ENCODE measurements at places on chromosomes 1 and 21.

GRCh38 chr1:1352786-1353388 is 3.7 kb upstream of the DVL1 start:
- no peak for DNase-seq

- DNase-seq: no peak
Observed at GRCh38 chr1:20278692-20279130, 12.0 kb upstream of the VWA5B1 start.

DNA sequence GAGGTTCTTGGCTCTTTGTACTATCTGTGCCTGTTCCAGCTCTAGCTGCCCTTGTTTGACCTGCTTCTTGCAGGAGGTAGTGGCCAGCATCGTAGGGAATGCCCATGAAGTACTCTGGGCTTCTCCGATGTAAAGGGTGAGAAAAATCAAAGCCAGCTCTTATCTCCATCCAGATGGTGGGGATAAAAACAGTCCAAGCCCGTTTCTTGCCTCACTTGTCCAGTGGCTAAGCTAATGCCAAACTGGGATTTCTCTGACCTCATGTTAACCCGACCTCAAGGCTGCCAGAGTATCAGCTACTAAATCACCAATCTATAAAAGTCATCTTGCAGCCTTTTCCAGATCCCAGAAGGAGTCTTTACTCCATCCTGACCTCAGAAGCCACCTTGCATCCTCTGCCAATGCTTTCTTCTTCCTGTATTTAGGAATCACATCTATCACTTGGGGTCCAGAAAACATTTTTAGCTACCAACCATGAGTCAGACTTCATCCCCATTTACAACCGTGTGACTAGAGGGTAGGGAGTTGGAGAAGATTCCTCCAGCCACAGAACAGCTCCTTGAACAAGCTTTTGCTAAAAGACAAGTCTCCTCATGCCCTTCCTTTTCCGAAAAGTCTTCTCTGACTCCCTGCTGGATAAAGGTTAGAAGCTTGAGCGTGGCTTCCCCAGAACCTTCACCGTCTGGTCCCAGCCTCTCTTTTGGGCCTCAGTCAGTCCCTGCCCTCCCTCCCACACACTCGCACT is 35.9 kb downstream of the KCNC4 start:
- DNase-seq: no peak

DNA sequence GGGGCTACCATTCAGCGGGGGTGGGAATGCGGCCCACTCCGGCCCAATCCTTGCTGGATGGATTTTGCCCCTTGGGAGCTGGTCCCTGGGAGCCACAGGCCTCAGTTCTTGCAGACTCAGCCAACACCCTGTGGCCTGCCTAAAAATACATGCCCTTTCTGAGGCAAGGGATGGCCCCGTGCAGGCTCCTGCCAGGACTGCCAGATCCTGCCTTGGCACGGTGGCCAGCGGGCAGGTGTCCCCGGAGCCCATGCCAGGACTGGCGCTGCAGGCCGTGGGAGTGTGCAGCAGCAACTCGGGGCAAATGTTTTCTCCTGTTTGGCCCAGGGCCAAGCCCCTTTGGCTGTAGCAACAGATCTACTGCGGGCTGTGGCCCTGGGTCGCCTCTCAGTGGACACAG is 1.6 kb upstream of the PANK4 start:
- no peak for DNase-seq

- DNase-seq: no peak
Observed at GRCh38 chr1:210089855-210090254, 142.7 kb upstream of the SERTAD4 start.

DNA sequence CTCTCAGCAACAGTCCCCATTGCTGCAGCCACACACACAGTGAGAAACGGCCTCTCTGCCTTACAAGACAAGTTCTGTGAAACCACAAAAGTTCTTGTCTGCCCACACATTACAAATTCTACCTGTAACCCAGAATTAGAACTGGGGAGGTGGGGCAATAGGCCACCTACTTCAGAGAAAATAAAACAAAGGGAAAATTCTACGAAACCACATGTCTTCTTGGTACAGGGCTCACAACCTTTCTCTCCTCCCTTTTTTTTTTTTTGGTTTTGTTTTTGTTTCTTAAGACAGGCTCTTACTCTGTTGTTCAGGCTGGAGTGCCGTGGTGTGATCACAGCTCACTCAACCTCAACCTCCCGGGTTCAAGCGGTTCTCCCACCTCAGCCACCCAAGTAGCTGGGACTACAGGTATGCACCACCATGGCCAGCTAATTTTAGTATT is 30.2 kb downstream of the LPAR3 start:
- peak; percentile 28 for DNase-seq

All from stimulated activated CD8-positive, alpha-beta memory T cell treated with anti-CD3 and anti-CD28 coated beads, Interleukin-7, amount 100 ng/mL, for 4 hours (primary cell).